ENCODE measurements at places on chromosomes 4 and X.

- DNase-seq, result no peak
Observed at GRCh38 chrX:22314692-22315091, 42.0 kb downstream of the CBLL2 start.

DNA sequence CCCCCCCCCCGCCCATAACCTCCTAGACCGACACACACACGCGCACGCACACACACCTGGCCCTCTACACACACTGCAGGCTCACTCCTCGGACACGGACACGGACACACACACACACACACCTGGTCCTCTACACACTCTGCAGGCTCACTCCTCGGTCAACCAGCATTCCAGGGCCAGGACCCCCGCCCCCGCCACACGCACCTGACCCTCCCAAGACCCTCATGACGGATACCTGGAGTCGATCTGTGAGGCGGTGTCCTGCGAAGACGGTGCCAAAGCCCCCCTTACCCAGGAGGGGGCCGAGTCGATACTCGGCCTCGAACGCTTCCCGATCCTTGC, 552 bp downstream of the PIM2 start:
- no peak for DNase-seq

DNA sequence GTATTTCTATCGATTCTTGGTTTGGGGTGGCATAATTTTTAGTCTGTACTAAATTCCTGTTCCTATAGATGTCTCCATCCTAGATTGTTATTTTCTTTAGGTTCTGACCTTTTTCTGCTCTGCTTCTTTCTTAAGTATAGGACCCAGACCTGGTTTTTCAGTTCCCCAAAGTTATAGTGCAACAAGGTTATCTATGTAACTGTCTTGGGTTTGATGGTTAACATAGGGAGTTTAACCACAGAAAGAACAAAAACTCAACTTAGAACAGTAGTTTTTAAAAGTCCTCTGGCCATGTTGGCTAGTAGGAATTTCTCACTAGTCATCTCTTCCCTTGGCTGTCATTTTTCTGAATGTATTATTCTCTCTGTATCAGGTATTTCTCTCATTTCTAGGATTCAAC, 38.8 kb upstream of the MAD2L1 start:
- DNase-seq, result no peak

GRCh38 chrX:14884714-14885113, 11.5 kb downstream of the MOSPD2 start:
- DNase-seq, result no peak

GRCh38 chrX:111288841-111289240, 18.6 kb upstream of the CAPN6 start:
- DNase-seq, result no peak

DNA sequence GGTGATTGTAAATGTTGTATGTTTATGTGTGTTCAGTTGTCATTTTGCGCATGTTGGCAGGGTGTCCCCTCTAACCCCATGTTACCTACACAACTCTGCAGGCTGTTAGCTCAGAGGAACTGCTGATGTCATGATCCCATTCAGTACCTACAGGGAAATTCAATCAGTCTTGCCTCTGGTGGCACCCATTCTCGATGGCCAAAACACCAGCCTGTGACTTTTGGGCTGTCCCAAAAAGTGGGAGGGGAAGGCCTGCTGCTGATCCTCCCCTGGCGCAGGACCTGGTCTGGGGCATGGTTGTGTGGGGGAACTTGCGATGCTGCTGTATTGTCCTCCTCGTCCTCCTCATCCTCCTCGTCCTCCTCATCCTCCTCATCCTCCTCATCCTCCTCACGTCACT, 174.5 kb downstream of the DCLK2 start:
- DNase-seq, result no peak

GRCh38 chrX:38989076-38989475, 187.8 kb downstream of the MID1IP1 start:
- no peak for DNase-seq

GRCh38 chrX:150935467-150935866, 37.0 kb upstream of the CD99L2 start:
- no peak for DNase-seq

DNA sequence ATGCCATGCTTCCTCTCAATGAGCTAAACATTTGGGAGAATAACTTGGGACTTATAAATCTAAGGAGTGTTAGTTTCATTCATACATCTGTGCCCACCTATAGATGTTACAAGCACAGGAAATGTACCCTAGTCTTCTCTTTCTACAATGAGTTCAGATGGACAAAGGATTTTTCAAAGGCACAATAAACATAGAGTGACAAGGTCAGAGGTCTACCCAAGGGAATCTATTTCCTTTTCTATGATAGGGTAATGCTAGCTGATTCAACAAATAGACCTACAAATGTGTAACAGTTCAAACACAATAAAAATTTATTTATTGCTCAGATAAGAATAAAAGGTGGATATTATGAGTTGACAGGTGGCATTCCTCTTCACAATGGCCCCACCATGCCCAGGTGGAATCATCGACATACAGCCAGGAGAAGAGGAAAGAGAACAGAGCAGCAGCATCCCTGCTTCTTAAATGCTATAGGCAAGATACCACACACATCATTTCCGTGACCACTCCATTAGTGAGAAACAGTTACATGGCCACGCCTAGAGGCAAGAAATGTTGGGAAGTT, 421.8 kb downstream of the HNRNPD start:
- DNase-seq, result no peak

- no peak for DNase-seq
Observed at GRCh38 chrX:86981326-86981879, 536.2 kb upstream of the KLHL4 start.

GRCh38 chr4:41540687-41541086, 2.7 kb downstream of the LIMCH1 start:
- no peak for DNase-seq

DNA sequence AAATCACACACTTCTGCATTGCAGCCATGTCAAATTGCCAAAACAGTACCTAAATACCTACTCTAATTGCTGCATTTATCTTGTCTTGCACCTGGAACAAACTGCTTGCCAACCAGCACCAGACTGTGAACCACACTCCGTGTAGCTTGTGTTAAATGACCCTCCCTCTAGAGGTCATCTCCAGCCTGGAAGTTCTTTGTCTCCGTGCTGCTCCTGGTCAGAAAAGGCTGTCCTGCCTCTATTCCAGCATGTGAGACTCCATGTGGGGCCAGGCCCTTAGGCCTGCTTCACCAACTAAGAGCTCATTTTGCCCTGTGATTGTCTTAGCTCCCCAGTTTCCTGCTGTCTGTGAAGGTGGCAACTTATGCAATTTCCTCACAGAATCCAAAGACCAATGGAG, 28.3 kb downstream of the CNGA2 start:
- DNase-seq, result no peak

- DNase-seq, result no peak
Observed at GRCh38 chr4:88937081-88937480, 119.9 kb downstream of the FAM13A start.

DNA sequence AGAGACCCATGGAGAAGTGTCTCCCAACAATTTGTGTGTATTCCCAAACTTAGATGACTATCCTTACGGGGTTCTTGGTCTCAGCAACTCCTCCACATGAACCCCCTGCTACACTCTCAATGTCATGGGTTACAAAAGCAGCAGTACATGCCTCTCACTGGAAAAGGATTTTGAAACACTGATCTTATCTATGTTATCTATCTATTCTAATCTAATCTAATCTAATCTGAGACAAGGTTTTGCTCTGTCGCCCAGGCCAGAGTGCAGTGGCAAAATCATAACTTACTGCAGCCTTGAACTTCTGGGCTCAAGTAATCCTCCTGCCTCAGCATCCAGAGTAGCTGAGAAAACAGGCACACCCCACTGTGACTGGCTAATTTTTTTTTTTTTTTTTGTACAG, 19.3 kb downstream of the TSPAN5 start:
- no peak for DNase-seq

GRCh38 chr4:40164459-40164858, 32.4 kb upstream of the RHOH start:
- no peak for DNase-seq

- no peak for DNase-seq
Observed at GRCh38 chr4:39620551-39621313, 17.9 kb downstream of the SMIM14 start.

- DNase-seq, result peak; percentile 36
Observed at GRCh38 chrX:103878466-103879122, 46.5 kb upstream of the RAB9B start.

DNA sequence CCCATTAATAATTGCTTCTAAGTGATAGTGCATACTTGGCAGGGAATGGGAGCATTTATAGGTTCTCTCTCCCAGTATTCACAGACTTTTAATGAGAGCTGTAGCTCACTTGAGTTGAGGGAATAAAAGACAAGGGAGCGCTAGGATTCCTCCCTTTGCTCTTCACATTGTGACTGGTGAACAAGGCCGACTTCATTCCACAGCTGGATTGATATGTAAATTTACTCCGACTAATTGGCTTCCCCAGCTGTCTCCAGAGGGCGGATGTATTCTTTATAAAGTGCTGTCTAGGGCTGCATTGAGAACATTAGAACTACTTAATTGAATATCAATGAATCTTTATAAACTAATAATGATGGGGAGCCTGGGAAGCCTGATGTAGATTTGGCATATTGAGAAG, 63.4 kb downstream of the GPR50 start:
- no peak for DNase-seq

DNA sequence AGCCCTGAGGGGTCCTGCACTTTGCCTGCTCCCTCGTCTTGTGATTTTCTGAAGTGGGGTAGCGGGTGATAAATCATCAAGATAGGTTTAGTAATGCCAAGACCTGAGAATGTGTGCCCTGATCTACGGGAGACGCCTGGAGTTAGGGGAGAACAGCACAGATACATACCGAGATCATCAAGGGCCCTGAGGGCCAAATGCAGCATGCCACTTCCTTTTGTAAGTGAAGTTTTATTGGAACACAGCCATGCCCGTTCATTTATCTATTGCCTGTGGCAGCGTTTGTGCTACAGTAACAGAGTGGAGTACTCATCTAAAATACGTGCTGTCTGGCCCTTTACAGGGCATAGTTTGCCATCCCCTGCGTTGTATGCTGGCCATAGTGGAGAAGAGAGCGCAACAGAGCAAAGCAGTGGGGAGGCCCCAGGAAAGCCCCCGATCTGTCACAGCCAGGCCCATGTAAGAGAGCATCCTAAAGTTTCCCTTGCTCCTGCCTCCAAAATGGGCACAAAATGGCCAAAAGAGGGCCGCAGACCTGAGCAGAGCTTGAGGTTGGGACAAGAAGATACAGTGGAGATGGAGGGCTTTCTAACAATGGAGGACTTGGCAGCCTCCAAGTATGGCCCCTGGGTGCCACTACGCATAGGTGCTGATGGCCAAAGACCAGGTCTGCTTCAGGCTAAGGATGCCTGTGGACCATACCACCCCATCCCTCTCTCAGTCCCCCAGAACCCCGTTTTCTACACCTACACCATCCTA, 167.0 kb downstream of the SMIM20 start:
- no peak for DNase-seq

DNA sequence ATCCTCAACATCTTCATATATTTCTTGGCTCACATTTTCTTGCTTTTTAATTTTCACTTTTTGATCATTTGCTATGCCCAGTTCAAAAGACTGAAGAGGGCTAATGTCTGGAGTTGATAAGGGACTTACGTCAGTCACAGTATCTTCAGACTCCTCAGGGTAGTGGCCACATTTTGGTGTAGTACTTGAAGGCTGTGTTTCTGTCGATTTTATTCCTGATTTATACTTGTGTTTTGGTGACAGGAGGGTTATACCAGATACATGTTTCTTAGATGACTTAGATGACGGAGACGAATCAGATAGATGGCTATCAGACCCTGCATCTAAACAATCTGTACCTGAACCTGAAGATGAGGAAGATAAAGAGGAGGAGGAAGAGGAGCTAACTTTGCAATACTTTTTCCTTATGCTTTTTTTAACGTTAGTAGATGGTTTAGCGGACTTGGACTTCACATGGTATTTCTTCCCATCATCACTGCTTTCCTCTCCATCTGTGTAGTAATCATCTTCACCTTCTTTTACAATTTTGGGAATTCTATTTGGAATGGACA, 13.4 kb downstream of the CFAP97 start:
- no peak for DNase-seq

DNA sequence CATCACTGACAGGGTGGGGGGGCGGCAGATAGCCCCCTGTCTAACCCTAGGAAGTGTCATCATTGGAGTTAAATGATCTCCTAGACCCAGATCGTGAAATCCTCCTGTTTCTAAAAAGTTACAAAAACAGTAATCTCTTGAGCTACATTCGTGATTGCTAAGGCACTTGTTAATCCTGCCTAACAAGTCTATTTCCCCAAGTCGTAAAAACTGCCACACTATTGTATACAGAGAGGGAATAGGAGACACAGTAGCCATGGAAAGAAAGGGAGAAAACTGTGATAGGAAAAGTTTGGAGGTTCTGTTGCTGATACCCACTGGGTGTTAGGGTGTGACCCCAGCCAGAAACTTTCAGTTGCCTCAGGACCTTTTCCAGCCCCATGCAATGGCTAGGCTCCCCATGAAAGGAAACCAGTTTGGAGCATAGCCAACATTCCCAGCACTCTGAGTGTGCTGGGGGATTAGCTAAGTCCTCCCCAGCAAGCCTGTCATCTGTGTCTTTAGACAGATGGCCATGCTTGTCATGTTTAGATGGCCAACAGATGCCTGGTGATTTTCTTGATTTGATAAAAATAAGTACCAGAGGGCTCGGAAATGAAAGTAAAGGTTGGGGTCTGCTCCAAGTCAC, 63.3 kb upstream of the ANXA10 start:
- no peak for DNase-seq

- DNase-seq, result no peak
Observed at GRCh38 chrX:30253257-30253656, 6.3 kb downstream of the MAGEB1 start.

DNA sequence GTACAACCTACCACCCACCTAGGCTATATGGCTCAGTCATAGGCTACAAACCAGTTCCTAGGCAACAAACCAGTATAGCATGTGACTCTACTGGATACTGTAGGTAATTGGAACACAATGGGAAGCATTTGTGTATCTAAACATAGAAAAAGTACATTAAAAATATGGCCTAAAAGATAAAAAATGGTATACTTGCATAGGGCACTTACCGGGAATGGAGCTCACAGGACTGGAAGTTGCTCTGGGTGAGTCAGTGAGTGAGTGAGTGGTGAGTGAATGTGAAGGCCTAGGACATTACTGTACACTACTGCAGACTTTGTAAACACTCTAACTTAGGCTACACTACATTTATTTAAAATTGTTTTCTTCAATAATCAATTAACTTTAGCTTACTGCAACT, 139.2 kb upstream of the RBPJ start:
- DNase-seq, result no peak

GRCh38 chr4:44149282-44149681, 299.3 kb downstream of the KCTD8 start:
- no peak for DNase-seq

GRCh38 chr4:147110473-147111367, 165.1 kb upstream of the TTC29 start:
- no peak for DNase-seq

DNA sequence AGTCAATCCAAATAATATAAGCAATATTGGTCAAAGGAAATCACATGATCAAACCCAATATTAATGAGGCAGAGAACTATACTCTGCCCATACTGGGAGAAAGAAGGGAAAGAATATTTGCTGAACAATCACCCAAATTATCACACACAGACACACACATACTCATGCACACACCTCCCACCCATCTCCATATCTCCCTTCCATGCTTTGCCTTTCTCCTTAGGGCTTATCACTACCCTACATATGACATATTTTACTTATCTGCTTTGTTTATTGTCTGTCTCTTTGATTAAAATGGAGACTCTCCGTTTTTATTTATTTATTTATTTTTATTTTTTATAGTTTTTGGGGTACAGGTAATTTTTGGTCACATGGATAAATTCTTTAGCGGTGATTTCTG, 112.9 kb upstream of the NHS start:
- DNase-seq, result no peak

- DNase-seq, result peak; percentile 24
Observed at GRCh38 chr4:7557456-7557855, 122.7 kb upstream of the PSAPL1 start.

GRCh38 chr4:26719954-26720552, 136.2 kb downstream of the TBC1D19 start:
- no peak for DNase-seq

Data from RWPE2 (cell line).